GF-D8 (cell line): ENCODE measurements at places on chromosomes 6 and 20.

DNA sequence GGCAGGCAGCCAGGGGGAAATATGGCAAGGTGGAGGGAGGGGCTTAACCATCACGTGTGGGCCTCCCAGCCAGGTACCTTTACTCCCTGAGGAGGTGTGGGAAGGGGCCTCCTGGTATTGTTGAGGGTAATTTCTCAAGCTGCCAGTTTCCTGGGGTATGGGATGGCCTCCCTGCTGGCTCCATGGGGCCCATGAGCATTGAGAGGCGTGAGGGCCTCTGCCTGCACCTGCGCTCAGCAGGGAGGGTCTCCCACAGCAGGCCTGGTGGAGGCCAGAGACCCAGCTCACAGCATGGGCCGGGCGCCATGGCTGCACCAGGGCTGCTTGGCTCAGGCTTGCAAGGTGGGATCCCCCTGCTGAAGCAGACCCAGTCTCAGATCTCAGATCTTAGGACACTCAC, 113.0 kb downstream of the GRM4 start:
- no peak for DNase-seq

DNA sequence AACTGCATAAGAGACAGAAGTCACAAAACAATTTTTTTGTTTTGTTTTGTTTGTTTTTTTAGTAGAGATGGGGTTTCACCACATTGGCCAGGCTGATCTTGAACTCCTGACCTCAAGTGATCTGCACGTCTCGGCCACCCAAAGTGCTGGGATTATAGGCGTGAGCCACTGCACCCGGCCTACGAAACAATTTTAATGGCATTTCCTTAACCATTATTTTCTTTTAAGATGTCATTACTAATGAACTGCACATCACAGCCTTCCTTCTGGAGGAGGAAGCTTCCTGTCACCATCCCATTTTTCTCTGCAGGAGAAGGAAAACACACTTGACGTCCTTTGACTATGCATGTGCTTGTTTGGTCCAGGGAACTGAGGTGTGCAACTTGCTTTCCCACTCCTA, 125.3 kb upstream of the AKIRIN2 start:
- no peak for DNase-seq

DNA sequence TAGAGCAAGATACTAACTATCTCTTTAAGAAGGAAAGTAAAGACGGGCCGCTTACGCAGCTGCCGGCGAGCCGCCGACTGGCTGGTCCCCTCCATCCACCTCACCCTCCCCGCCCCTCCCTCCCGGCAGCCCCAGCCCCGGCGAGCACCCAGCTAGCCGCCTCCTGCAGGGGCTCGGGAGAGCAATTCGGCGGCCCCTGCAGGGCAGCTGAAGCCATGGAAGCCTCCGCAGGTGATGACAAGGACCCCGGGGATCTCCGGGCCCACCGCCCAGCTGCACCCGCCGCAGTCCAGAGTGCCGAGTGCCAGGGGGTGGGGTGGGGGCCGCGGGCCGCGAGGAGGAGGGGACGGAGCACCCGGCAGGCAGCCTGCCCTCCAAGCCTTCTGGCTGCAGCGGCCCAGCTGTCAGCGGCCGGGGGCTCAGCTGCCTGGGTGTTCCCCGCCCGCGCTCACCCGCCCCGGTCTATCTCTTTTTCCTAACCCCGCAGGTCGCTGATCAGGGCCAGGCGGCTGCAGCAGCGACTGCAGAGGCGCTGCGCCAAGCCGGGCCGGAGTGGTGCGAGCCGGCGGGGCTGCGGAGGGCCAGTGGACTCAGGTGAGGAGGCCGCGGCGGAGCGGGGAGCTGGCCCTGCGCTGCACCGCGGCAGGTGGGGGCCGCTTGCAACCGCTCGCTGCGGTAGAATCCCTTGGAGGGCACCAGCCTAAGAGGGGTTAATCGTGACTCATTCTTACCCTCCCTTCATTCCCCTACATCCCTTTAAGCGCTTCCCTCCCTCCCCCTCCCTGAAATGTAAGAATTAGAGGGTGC, at the start of gene SNPH:
TSS of gene SNPH (plus strand) at position 128 of the 807 bp plus-strand sequence. CDS start 29,946 bp downstream, outside the sequence.
- DNase-seq = no peak

DNA sequence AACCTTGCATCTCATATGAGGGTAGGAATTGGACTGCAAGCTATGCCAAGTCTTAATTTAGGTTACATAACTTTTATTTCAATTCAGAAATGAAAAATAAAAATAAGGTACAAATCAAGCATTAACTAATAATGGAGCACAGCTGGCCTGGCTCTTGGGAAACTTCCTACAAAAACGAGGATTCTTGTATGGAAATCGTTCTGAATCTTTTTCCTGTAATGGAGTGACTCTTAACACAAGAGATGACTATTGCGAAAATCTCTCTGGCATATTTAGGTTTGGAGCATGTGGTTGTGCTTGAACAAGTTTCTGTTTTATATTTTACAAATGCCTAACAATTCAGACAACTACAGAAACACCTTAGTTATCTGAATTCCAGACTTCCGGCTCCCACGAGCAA, 34.0 kb upstream of the PI16 start:
- DNase-seq = no peak

- no peak for DNase-seq
Observed at GRCh38 chr6:110720066-110720465, 95.2 kb downstream of the CDK19 start.

- no peak for DNase-seq
Observed at GRCh38 chr6:134740473-134741199, 209.3 kb downstream of the ALDH8A1 start.

DNA sequence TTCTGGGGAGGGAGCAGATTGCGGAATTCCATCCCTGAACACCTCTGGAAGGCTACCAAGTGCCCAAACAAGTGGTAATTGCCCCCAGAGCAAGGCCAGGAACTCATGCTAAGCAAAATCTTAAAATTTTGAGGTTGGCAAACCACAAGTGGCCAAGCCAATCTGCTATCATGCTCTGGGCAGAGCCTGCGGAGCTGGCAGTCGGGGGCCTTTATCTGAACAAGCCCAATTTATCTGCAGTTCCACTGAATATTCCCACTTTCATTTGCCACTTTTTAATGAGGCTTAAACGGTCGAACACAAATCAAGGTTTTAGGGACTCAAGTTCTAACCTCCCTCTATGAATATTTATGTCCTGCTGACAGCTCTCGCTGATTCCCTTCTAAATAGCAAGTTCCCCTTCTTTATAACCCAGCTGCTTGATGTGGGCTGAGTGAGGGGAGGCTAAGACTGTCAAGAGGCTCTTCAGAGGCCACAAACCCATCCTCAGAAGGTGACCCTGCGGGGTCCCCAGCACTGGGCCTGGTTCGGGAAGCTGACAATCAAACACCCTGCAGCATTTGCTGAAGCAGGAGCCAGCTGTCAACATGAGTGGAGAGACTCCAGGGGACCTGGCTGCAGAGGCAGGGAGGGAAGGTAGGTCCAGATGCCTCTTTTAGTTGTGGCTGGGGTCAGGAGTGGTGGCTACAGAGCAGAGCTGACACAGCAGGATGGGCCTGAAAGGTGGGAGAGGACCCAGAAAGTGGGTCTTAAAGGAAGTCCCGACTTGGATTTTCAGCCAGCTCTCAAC, 11.9 kb downstream of the CCDC167 start:
- no peak for DNase-seq

- DNase-seq = no peak
Observed at GRCh38 chr6:122072014-122072647, 327.3 kb upstream of the HSF2 start.
